ENCODE measurements at places on chromosomes 7 and 10.

GRCh38 chr10:5271526-5271925 is 74.9 kb downstream of the AKR1C4 start:
- DNase-seq: no peak

GRCh38 chr7:120156476-120156875 is 116.5 kb upstream of the KCND2 start:
- DNase-seq: no peak

GRCh38 chr7:101273206-101273605 is 28.3 kb upstream of the FIS1 start:
- no peak for DNase-seq

DNA sequence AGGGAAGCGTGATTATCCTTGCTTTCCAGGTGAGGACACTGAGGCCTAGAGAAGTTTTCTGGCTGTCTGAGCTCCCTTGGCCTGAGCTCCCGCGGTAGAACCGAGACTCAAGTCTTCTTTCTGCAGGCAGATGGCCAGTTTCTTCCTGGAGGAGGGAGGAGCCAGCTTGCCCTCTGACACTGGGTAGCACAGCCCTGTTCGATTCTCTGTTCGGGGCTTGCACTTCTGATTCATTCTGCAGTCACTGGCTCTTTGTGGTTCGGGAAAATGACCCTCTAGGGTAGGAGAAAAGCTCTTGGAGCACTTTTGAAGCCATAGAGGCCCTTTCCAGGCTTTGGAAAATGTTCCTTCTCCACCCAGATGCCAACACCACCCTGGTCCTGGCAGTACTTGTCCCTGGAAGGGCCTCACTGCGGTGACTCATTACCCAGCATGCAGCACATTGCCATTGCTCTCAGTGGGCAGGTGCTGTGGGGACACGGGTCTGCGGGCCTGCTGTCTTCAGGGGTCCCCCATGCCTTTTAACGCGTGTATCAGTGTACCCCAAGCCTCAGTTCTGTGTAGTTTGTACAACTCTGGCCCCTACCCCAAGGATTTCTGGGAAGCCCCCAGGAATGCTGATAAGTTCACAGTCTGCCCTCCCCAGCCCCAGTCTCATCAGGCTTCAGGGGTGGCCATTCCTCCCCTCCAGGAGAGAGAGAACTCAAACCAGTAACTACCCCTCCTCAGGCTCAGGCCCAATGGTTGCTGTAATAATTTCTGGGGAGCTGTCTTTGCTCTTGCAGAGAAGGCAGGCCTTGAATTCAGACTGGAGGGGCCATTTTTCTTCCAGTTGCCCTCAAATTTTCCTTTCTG is 11.9 kb downstream of the CHST3 start:
- peak; percentile 89 for DNase-seq

DNA sequence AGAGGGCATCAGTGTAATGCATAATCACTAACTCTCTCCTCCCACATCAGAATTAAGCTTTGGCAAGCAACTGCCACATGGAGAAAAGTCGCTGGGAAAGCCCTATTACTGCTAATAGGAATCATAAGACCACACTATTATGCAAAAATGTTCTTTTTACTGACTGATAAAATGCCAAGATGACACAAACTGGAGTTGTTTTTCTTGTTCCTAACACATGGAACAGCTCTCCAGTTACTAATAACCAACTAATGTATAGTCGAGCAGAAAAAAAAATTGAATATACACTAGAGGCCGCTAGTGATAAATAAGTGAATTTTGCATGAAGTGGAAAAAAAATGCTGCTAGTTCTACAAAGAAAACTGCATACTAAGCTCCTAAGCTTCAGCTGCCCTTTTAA is 165.6 kb downstream of the TPK1 start:
- peak; percentile 33 for DNase-seq

DNA sequence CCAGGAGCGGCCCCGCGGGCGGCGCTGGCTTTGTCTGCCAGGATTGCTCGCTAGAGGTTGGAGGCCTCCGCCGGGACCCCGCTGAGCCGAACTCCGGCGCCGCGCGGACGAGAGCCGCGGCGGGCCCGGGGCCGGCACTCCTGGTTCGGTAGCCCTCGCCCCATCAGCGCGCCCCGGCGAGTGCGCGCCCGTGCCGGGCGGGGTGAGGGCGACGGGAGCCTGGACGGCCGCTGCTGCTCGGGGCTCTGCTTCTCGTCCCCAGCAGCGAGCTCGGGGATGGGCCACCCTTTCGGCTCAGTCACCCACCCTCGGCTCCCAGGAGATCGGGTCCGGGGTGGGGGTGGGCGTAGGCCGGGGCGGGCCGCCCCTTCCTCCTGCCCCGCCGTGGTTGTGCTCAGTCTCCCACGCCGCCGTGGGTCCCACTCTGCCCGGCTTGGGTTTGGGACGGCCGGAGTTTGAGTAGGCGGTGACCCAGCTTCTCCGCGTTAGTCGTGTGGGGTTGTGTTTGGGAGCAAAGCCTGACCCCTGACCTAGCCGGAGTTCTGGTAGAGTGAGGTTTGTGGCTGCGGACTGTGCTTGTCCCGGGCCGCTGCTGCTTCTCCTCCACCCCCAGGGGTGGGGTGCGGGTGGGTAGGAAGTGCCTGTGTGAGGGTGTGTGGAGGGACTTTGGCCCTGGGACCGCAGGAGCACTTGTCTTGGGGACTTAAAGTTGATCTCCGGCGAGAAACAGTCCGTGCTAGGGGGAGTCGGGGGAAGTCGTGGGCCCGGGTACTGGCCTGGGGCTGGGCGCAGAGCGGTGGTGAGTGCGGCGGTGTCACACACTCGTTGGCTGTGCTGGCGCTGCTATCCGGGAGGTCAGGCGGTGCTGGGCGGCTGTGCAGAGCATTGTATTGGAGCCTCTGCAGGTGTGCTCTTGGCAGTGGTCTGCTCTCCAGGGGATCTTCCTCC is 677 bp downstream of the TSPAN14 start:
- DNase-seq: peak; percentile 39

DNA sequence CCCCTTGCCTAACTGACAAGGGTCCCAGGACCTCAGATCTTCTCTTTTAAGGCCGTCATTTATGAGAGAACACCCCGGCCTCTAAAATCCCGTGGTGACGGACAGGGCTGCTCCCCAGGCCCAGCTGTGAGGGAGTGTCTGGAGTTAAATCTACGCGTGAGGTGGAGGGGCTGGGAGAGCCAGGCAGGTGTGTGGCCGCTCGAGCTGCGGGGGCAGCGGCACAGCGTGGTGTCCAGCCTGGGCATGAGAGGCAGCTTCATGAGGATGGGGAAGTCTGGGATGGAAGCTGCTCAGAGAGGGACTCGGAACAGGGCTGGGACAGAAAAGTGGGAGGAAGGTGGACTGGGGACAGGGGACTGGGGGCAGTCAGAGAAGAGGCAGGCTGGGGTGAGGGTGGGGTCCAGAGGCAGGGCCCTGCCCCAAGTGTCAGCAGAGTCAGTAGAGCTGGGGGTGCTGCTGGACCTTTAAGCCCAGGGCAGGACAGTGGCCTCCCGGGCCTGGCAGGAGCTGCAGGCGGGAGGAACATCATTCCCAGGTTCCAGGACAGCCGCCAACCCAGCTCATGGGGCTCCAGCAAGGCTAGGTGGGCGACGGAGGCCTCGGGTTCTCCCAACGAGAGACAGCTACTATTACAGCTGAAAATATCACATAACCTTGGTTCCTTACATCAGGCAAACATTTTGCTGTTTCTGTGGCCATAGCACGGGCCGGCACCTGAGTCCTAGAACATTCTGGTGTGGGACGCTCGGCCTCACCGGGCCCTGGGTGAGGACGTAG is 55.2 kb downstream of the JAKMIP3 start:
- DNase-seq: no peak

GRCh38 chr10:117014835-117015234 is 9.8 kb upstream of the SHTN1 start:
- DNase-seq: no peak

DNA sequence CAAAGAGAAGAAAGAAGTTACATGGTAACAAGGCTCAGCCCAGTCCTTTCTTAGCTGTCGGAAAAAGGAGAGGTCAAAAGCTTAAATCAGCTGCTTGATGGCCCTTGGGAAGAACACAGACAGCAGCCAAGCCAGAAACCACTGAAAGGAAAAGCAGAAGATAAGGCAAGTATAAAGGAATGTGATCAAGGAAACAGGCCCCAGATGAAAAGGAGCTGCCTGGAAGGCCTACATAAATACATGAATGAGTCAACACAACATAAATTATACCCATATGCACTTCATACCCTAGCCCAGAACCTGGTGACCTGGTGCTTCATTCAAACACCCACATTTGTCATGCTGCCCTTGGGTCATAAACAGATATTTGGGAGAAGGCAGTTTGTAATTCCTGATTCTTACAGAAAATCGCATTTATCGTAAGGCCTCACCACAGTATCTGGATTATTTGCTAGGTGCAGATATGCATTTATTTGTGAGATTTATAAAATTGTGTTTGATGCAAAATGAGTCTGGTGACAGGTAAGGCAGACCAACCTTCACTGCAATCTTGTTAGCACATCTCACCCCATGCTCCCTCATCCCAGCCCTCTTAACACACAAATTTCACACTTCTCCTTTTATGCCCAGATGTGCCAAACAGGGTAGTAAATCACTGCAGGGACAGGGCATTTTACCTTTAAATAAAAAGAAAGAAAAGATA is 94.9 kb upstream of the KCNIP2 start:
- peak; percentile 54 for DNase-seq

- no peak for DNase-seq
Observed at GRCh38 chr10:30990971-30991646, 40.6 kb downstream of the ZNF438 start.

DNA sequence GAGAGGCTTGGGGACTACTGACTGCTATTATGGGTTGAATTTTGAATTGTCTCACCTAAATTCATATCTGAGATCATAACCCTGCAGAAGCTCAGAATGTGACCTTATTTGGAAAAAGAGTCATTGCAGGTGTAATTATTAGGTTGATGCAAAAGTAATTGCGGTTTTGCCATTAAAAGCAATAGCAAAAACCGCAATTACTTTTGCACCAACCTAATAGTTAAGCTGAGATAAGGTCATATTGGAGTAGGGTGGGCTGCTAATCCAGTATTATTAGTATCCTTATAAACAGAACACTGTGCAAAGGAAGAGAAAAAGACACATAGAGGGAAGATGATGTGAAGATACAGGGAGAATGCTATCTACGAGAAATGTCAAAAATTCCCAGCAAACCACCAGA is 82.3 kb downstream of the AOAH start:
- DNase-seq: no peak

GRCh38 chr7:37320848-37321468 is 127.7 kb downstream of the ELMO1 start:
- DNase-seq: peak; percentile 49

GRCh38 chr10:35340975-35341374 is 4.7 kb downstream of the CCNY start:
- DNase-seq: peak; percentile 11

GRCh38 chr10:4370376-4370775 is 455.6 kb upstream of the AKR1E2 start:
- no peak for DNase-seq

DNA sequence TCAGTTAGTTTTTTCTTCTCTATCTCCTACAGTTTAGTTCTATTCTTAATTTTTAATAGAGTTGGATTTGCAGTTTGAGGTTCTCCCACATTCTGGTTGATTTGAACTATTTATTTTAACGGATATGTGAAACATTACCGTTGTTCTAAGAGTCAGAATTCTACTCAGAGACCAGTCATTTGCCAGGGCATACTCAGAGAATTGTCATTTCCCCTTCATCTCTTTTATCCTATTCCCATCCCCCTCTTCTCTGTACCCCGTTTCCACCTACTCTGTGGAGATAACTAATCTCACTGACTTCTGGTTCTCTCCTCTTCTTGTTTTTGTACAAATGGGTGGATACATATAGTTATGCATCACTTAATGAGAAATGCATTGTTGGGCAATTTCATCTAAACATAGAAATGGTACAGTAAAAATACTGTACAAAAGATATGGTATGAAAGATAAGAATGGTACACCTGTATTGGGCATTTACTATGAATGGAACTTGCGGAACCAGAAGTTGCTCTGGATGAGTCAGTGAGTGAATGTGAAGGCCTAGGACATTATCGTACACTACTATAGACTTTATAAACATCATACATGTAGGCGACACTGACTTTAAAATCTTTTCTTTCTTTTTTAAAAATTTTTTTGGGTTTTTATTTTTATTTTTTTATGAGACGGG is 53.1 kb downstream of the INPP5F start:
- DNase-seq: peak; percentile 25

DNA sequence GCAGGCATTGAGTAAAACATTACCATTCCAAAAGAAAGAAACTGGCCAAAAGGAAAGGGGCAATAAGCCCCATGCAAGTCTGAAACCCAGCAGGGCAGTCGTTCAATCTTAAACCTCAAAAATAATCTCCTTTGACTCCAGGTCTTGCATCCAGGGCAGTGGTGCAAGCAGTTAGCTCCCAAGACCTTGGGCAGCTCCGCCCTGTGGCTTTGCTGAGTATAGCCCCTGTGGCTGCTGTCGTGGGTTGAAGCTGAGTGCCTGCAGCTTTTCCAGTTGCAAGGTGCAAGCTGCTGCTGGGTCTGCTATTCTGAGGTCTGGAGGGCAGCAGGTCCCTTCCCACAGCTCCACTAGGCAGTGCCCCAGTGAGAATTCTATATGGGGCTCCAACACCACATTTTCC is 580.1 kb upstream of the AUTS2 start:
- DNase-seq: no peak

DNA sequence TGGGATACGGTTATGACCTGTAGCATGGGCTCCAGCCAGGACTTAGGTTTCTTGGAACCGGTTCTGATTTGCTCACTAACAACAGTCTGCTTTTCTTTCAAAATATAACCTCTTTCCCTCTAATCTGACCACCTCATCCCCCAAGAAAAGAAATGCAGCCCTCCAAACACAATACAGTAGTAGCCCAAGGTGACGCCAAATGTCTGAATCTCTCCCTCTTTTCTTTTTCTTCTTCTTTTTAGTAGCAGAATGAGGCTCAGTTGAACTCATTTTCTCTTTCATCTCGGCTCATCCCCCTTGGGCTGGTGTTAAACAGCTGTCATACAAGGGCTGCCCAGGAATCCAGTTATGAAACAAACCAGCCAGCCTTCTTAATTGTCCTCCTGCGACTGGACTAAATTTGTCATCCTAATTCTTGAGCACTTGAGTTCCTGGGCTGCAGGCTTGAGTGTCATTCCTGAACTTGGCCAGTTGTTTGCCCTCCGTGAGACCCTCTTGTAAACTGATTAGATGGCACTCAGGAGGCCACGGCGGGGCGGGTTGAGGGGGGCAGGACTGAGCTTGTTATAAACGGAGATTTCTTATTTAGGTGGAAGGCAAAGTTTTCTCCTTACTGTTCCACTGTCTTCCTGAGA is 94.8 kb downstream of the SORCS3 start:
- DNase-seq: no peak

- no peak for DNase-seq
Observed at GRCh38 chr10:20118119-20118518, 301.9 kb downstream of the PLXDC2 start.

GRCh38 chr7:133919810-133920209 is 207.3 kb upstream of the LRGUK start:
- no peak for DNase-seq

GRCh38 chr10:23448802-23449570 is 10.1 kb downstream of the OTUD1 start:
- no peak for DNase-seq

- DNase-seq: no peak
Observed at GRCh38 chr7:32039000-32039756, 31.0 kb downstream of the PDE1C start.

Data from mammary epithelial cell (primary cell).